ENCODE measurements at places on chromosomes 3 and 15.

GRCh38 chr3:117350371-117350770 is 640.8 kb downstream of the TUSC7 start:
- no peak for DNase-seq

DNA sequence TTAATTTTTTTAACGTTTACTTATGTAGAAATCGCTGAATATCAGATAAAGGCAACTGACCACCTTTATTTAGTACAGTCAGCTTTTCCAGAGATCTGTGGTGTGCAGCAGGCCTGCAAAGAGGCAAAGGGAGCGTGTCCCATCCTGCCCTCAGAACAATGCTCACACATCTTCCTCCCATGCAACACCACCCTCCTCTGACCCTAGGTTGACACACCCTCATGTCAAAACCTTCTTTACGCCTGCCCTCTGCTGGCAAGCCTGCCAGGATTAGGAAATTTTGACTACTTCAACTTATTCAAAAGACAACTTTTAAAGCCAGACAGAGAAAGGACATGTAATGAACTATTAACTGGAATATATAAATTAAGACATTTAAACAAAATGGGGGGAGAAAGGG is 513.7 kb downstream of the FOXP1 start:
- DNase-seq, result peak; percentile 51

GRCh38 chr3:105608623-105609022 is 241.9 kb downstream of the ALCAM start:
- DNase-seq, result no peak

- no peak for DNase-seq
Observed at GRCh38 chr3:51530485-51530884, 8.0 kb upstream of the RAD54L2 start.

- no peak for DNase-seq
Observed at GRCh38 chr3:89098964-89099585, 8.3 kb upstream of the EPHA3 start.

- DNase-seq, result no peak
Observed at GRCh38 chr3:133441867-133442270, 42.0 kb downstream of the BFSP2 start.

DNA sequence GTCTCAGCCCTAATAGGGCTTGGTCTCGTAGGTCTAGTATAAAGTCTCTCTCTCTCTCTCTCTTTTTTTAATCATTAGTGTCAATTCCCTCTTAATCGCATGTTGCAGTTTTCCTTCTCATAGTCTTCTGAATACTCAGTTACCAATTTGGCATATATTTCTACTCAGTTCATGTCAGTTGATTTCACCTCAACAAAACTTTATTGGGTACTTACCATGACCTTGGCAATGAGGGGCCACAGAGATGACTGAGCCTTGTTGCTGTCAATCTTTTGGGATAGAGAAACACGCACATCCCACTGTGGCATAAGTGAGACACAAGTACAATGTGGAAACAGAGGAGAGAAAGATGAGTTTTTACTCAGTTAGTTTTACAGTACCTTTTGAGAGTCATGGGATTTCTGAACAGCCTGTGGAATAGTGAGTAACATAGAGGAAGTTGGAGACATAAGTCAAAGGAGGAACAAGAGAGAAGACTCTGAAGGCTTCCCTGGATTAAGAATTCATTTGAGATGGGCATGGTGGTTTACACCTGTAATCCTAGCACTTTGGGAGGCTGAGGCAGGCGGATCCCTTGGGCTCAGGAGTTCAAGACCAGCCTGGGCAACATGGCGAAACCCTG is 150.2 kb upstream of the CBLB start:
- DNase-seq, result no peak

DNA sequence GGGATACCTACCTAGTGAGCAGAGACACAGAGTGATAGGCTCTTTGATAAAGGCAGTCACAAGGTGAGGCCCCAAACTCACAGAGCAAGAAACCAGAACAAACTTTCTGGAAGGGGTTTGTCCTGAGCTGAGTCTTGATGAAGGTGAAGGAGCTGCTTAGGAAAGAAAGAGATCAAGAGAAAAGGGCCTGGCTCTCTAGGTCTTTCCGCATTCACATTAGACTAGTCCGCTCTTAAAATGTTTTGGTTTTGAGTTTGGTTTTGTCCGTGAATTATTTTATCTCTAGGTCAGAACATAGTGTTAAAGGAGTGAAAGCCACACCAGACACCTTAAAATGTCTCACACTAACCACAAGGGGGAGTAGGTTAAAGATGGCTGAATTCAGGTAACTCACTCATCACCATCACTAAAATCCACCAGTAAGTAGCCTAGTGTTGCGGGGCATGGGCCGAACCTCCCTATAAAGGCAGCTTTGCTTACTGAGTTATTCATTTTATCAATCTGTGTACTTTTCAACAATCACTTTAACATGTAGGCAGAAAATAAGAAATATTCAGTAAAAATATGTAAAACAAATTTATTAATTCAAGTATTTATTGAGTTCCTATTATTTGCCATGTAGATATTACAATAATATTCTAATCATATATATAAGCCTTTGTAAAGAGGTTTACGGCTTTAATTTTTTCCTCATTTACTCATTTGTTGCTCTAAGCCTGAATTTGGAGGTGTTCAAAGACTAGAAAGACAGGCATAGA is 121.5 kb upstream of the TSC22D2 start:
- no peak for DNase-seq

- DNase-seq, result no peak
Observed at GRCh38 chr15:62835351-62835750, 207.2 kb upstream of the TPM1 start.

GRCh38 chr3:129313665-129314385 is 35.2 kb downstream of the HMCES start:
- DNase-seq, result no peak

DNA sequence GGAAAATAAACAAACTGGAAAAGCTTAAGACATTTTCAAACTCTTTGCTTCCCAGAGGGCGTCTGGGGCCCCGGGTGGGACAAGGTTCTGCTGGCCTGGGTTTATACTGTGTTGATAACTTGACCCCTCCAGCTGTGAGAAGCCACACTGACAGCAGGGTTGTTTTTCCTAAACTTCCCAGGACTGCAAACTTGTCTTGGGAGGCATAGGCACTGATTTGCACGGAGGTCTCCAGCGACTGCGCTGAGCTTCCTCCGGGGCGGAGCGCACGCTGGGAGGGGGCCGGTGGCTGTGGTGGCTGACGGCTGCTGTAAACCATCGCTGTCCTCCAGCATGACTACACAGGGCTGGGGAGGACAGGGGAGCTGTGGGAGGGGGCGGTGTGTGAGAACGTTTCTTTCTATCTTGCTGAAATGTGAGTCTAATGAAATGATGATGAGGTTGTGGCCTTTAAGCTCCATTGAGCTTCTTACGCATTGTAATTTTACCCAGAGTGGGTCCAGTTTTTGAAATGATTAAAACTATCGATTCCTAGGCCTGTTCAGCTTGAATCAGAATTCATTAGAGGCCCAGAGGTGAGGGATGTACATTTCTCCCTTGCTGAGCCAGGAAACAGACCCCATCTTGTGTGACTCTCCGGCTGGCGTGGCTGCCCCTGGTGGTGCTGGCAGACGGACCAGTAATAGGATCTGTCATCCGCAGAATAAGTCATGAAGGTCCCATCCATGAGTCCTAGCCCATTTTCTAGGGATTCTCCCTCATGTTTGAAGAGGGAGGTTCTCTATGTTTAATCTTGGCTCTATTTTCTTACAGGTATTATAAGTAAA is 40.5 kb upstream of the VPS8 start:
- DNase-seq, result no peak

GRCh38 chr3:30527720-30528119 is 78.7 kb upstream of the TGFBR2 start:
- no peak for DNase-seq

DNA sequence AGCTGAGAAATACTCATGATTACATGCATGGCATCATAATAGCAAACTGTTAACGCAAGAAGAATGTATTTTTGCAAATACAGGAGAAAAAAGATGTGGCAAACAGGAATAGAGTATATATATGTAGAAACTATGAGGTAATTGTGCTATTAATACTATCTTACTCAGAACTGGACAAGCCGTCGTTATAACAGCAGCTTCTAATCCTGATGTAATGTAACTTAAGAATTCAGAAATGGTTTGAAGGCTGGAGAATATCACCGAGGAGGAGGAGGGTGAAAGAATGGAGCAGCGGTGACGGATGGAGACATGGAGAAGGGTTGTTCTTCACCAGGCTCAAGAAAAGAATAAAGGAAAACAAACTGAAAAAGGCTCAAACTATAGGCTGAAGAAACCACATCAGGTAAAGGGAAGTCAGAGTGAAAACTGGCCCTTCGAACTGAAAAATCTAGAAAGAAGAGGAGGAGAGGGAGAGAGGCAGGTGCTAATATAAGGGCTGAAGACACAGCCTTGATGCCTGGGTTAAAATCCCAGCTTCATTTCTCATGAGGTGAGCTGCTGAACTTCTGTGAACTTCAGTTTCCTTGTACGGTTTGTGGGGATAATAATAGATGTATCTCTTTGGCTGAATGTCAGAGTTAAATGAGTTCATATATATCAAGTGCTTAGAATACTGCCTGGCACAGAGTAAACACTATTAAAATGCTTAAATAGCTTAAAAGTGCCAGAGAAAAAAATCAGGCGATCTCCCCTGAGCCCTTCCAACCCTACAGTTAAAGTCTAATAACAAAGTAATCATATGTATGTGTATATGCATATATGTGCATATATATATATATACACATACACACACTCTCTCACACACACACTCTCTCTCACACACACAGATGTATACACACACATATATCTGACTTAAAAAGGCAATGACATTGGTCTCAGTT is 43.9 kb downstream of the GOLIM4 start:
- DNase-seq, result no peak

DNA sequence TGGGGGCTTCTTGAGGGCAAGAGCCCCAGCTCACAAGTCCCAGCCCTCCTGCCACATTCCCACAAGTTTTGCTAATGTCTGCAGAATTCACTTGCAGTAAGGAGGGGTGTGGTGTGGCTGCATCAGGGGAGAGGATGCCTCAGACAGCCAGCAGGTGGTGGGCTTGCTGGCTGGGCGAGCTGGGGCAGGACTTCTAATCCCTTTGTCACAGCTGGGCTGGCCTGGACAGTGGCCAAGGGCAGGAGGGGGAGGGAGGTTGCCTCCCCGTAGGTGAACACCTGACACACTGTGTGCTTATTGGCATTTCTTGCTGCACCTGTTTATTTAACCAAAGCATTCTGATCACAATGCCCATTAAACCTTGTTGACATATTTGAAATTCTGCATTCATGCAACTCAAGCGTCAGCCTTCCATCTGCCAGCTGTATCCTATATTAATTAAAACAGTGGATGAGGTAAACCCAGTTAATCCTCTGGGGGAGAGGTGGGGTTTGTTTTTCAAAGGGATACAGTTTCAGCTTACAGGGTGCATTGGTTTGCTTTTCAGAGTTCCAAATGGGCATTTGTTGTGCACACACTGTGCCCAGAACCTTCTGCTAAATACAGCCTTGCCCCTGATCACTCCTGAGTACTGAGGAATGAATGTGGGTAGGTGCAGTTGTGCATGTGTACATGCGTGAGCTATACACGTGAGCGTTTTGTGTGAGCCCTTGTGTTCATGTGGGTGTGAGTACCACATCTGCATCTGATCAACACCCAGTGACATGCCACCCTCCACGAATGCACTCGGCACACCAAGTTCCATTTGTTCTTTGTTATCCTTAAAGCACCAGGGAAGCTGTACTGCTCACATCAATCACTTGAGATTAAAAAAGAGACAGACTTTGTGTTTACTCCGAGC is 268.7 kb downstream of the XXYLT1 start:
- DNase-seq, result no peak

GRCh38 chr15:68328443-68328842 is 50.9 kb downstream of the FEM1B start:
- DNase-seq, result no peak

DNA sequence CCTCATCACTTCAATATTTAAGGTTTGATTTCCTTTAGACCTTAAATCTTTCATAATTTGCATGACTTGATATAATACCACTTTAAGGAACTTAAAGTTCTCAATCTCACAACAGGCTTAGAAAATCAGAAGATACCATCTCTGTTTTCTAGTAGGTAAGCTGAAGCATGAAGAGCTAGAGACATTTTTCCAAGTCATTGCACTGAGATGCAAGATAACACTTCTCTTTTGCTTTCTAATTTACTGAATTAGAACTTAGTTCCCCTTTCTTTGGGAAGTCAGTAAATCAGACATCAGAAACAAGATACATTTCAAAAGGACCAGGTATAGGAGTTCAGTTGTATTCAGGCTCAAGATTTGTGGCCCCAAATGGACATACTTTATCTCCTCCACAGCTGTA is 79.7 kb downstream of the DZIP3 start:
- no peak for DNase-seq

- no peak for DNase-seq
Observed at GRCh38 chr3:182713111-182713510, 80.2 kb upstream of the ATP11B start.

DNA sequence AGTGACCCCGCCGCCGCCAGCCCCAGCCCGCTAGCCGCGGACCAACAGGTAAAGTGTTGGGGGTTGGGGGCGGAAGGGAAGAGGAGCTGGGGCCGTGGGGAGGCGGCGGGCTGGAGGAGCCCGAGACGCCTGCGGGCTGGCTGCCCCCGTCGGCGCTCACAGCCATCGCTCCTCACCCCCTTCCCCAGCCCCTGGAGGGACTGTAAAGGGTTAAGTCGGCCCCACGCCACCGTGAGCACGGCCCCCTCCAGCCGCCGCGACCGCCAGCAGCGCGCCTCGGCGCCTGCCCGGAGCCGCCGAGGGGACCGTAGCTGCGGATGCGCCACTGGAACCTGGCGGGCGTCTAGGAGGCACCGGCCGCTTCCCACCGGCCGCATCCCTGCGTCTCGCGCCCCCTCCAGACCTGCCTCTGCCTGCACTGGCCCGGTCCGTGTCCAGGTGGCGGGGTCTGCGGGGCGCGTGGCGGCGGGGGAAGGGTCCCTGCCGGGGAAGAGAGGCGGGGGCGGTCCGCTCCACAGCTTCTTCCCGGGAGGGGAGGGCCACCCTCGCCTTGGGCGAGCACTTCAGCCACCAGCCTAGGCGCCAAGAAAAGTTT is 522 bp downstream of the MED12L start:
- DNase-seq, result no peak

- DNase-seq, result no peak
Observed at GRCh38 chr3:106348139-106348690, 479.4 kb upstream of the CBLB start.

DNA sequence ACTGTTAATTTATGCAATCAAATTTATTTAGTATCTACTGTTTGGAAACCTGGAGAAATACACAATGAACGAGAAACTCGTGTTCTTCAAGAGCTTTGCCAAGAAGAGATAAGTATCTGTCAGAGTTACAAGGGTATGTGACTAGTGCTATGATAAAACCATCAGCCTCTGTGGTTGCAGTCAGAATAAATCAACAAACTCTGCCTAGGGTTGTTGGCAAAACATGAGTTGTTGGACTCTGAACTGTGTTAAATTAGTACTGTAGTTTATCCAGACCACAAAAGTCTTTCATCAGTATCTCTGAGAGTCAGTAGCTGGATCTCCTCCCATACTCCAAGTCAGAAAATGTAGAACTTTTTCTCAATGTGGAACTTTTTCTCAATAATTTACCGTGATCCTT is 918.4 kb downstream of the NAALADL2 start:
- DNase-seq, result no peak

- DNase-seq, result no peak
Observed at GRCh38 chr15:29687204-29687815, 135.0 kb downstream of the TJP1 start.

Data from activated gamma-delta T cell treated with anti-CD3 and anti-CD28 coated beads, Interleukin-2, amount 50 U/mL, for 16 hours (primary cell).